AG04449 (cell line): ENCODE measurements at places on chromosomes 3 and 15.
A peak's percentile ranks its signal among the peaks of the same experiment; 100 is the strongest.

DNA sequence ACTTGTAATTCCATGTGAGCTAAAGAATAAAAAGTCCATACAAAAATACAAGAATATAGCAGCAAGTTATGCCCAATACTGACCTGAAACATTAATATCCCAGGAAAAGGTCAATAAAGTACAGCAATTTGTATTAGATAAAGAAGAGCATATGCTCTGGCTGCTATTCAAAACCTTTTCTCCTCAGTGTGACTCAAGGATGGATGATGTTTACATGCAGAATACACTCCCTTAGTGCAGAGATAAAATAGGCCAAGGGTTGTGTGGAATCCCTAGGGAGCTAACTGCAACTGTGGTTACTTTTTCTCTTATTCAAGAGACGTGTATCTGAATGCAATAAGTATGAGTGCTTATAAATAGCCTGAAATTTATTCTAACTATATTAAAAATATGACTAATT, 78.7 kb downstream of the SLC9A9 start:
- peak; percentile 21 for DNase-seq

- DNase-seq = no peak
These were observed 131.9 kb upstream of the PROK2 start for GRCh38 chr3:71916747-71917369.

DNA sequence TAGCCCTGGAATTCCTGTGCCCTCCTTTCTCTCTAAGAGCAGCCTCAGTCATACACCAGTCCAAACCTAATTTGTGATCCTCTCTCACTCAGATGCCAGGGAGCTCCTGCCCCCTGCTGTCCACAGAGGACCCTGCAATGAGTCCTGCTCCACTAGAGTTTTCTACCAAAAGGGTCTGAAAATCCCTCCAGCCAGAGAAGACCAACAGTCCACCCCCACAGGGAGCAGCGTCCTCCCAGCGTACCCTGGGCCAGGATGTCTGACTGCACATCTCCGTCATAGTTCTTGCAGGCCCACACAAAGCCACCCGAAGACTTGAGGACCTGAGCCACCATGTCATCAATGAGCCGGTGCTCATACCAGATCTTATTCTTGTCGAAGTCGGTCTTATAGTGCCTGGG, 15.4 kb downstream of the IDH2 start:
- no peak for DNase-seq

DNA sequence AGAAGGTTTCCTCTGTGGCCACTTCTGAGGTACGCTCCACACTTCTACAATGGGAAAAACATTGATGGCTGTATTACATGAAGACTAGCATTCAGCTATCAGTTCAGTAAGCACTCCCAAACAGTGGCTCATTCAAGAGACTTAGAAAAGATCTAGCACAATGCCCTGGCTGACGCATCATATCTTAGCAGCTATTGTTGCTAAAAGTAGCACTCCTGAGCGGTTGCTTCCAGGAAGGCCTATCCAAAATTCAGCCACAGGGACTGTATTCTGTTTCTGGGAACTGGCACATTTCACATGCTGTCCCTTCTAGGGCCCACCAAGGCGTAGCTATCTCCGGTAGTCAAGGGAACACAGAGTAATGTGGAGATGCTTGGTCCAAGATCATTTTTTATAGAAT, 21.2 kb upstream of the SPRED1 start:
- no peak for DNase-seq

DNA sequence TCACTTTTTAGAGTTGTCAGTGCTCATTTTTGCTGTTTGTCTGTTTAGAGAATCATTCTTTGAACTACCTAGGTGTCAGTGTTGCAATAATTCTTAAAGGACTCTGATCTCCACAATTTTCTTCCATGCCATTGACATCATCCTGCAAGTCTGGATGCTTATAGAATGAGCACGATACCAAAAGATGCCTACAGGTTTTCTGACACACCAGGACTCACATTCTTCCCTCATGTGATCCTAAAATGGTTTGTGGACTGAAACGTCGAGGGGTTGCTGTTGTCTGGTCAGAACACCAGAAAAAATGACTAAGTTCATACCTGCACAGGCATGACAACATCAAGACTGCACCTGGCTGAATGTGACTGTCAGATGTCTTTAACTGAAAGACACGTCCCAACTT, 95.9 kb downstream of the SEMA5B start:
- DNase-seq = no peak

DNA sequence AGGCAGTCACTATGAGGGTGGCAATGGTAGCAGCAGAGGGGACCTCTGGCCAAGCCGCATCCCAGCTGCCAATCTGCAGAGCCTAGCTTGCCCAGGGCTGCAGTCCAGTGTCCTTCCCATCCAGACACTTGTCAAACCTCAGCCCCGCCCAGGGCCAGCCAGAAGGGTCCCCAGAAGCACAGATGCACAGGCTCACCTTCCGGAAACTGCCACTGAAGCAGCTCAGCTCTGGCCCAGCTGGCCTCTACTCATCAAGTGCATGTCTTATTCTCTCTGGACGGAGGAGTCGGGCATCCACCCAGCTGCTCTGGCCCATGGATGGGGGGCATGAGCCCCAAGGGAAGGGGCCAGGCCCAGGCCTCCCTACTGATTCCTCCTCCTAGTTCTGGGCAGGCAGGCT, 69.2 kb downstream of the DNAJB8 start:
- no peak for DNase-seq

- DNase-seq = no peak
These were observed 98.8 kb downstream of the XXYLT1 start for GRCh38 chr3:195172039-195172684.

GRCh38 chr15:89836267-89837133, 21.8 kb upstream of the ANPEP start:
- peak; percentile 93 for DNase-seq

DNA sequence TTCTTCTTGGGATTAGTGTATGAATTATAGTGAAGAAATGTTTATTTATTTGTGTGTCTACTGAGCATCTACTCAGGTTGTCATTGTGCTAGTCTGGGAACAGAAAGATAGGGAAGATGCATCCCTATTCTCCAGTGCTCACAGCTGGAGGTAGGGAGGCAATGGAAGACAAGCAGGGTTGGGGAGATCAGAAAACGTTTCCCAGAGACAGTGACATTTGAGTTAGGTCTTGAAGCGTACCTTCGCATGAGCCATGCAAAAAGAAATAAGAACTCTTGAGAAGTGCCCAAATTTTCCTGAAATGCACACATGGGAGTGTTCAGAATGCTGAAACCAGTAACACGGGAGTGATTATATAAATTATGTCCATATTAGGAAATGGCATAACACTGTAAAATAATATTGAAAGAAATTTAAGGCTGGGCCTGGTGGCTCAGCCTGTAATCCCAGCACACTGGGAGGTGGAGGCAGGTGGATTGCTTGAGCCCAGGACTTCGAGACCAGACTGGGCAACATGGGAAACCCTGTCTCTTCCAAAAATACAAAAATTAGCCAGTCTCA, 5.3 kb upstream of the CEMIP start:
- no peak for DNase-seq

DNA sequence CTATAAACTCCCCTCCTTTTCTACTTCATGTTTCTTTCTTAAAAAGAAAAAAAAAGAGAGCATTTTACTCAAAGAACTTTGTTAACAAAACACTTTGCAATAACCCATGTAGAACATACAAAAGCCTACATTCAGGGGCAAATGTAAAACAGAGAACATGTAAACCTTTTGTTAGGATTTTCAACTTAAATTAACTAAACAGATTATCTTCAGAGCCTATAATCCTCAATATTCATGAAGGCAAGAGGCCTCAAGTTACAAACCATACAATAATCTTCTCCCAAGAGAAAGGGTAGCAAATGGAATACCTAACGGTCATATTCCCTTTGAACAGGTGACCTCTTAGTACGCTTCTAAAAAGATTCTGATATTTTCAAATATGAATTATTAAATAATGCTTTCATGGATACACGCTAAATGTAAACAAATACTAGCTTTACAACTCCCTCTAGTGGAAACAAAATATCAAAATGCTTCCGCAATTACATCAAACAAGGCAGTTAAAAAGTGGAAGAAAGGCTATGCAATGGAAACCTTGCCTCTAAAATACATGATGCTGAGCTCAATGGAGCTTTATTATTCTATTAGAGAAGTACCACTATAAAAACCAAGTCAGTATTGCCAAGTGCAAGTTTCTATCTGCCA, 9.9 kb downstream of the CEP152 start:
- DNase-seq = no peak

GRCh38 chr3:44120721-44121582, 120.7 kb upstream of the TOPAZ1 start:
- no peak for DNase-seq

DNA sequence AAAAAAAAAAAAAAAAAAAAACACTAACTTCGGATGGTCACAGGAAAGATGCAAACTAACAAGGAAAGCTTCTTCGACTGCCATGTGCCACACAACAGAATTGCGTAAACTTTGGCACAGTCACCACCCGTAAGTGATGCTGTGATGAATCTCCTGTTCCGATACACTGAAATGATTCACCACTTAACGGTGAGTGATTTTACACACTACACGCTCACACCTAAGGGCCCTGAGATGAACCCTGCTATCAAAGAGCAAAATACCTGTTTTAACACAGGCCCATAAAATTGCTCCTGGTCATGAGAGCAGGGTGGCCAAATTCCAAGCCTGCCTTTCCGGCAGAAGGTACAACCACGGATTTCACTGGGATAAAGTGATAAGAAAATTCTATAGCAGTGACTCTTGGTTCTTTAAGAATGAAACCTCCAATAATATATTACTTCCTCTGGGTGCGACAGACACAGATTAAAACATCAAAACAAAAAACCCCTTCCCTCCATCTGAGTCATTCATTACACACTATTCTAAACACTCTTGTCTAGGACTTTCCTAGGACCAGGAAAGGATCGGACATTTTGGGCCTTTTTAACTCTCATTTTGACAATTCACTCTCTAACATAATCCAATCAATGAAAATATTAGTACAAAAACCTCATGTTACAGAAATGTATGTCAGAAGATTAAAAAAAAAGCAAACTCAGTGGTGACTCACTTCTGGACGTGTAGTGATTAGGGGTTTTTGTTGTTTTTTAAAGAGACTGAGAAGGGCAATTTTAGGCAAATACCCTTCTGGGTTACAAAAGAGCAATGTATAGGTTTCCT, 28.3 kb downstream of the LRIG1 start:
- DNase-seq = no peak

- no peak for DNase-seq
These were observed 62.8 kb downstream of the FMN1 start for GRCh38 chr15:33131552-33132232.

- DNase-seq = no peak
These were observed 7.1 kb downstream of the SATB1 start for GRCh38 chr3:18417904-18418572.

DNA sequence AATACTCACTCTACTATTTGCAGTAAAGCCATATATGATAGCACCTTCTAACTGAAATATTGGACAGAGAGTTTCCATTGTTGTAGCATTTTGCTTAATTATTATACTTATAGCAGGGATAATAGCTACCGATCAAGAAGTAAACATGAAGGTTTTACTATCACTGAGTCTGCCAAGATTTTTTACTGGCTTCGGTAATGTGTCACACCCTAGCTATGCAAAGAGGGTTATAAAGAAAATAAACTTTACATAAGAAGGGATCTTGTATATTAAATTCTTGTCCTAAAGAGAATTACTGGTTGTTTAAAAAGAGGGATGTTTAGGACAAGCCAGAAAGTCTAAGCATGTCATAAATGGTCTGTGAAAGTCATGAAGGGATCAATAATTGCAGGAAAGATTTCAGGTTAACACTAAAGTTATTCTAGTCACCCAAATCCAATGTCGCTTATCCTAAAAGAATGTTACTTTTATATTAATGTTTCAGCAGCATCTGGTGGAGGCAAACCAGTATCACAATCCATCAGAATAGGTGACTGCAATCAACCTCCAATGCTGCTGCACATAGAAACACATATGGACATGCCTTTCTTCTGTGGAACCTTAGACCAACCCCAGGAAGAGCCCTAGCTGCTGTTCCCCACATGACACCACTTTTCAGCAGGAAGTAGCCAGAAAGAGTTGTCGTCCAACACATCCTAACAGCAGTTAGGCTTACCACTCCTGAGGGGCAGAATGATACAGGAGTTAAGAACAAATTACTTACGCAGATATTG, 62.7 kb upstream of the GK5 start:
- DNase-seq = no peak

- DNase-seq = no peak
These were observed 68.0 kb downstream of the LRRK1 start for GRCh38 chr15:100987143-100987542.

GRCh38 chr3:39234651-39235050, 42.3 kb upstream of the XIRP1 start:
- DNase-seq = no peak

GRCh38 chr3:107272471-107272870, 104.8 kb upstream of the CCDC54 start:
- DNase-seq = no peak

GRCh38 chr15:45731343-45731742, 96.5 kb downstream of the SQOR start:
- no peak for DNase-seq
